Dermis microvascular lymphatic vessel endothelial cell (primary cell): ENCODE measurements at places on chromosomes 6 and 20. TPM values are rescaled to one million over a fixed set of nuclear protein-coding genes. Genes with fewer than 3 reads are reported as not detected.

GRCh38 chr6:163761481-163761880 is 347.0 kb downstream of the QKI start:
- DNase-seq, result no peak

- peak; percentile 94 for DNase-seq
These were observed 211.5 kb upstream of the FOXA2 start for GRCh38 chr20:22795871-22796270.

GRCh38 chr6:17679726-17680125 is 27.0 kb downstream of the NUP153 start:
- DNase-seq, result no peak

DNA sequence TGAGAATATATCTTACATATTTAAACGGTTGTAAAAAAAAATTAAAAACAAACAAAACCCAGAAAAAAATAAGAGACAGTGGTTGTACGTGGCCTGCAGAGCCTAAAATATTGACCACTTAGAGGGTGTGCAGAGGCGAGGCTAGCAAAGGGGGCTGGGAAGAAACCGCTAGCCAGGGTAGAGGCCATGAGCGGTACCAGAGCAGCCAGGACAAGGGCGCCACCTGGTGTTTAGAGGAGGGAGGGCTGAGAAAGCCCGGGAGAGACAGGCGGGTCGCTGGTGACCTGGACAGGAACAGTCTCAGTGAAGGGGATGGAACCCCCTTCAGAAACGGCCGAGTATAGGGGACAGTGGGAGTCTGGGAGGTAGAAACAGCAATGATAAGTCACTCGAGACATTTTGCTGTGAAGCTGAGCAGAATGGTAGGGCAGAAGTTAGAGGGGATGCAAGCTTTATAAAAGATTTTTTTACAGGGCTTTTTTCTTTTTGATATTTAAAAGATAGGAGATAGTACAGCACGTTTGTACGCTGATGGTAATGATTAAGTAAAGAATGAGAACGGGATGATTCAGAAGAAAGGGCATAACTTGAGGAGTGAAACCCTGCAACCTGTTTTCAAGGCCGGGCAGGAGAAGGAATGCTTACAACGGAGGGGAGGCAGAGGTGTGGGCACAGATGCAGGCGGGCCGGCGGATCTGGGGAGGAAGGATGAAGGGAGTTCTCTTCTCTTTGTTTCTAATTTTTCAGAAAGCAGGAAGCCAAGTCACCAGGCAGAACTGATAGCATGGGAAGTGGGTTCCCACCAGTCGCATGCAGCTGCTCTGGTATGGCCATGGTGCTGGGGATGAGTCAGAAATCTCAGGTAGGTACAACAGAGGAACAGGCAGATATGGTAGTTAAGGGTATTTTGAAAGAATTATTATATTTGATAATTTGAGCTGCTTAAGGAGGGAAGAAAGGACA is 76.2 kb downstream of the FAM229B start:
- DNase-seq, result peak; percentile 41

DNA sequence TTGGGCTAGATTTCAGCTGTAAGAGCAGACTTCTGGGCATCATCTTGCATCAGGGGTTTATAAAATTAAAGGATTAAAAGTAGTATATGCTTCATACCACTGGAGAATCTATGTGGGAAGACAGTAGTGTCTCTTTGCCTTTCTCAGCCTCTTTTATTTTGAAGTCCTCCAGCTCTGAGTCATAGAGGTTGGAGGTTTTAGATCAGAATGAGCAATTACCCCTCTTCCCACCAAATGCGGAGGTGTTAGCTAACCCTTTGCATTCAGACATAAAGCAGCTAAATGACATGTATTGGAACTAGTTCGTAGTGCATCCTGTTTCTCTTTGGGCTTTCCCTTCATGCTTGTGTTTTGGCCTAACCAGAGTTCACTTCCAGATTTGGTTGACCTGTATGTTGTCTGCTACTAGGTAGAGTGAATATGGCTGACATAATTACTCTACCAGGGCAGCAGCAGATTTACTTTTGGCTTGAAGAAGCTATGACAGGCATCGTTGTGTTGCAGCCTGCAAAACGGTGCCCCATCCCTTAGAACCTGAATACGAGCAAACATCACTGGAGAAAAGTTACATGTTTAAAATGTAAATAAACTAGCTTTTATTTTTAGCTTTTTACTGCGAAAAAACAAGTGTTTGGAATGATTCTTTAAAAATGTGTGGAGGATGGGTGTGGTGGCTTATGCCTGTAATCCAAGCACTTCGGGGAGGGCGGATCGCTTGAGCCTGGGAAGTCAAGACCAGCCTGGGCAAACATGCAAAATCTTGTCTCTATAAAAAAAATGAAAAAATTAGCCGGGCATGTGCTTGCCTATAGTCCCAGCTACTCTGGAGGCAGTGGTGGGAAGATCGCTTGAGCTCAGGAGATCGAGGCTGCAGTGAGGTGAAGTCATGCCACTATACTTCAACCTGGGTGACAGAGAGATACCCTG is 82.2 kb downstream of the MYO6 start:
- no peak for DNase-seq

GRCh38 chr6:22184371-22184770 is 112.5 kb downstream of the PRL start:
- no peak for DNase-seq

DNA sequence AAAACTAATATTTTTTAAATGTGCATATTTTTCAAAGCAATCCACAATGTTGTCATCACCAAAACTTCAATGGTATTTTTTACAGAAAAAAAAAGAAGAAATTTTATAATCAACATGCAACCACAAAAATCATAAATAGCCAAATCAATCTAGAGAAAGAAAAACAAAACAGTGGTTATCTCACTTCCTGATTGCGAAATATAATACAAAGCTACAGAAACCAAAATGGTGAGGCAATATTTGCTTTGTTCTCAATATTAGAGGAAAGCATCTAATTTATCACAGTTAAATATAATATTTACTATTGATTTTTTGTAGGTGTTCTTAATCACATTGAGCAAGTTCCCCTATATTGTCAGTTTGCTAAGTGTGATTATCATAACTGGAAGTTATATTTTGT is 720.7 kb upstream of the ADGRB3 start:
- DNase-seq, result no peak

DNA sequence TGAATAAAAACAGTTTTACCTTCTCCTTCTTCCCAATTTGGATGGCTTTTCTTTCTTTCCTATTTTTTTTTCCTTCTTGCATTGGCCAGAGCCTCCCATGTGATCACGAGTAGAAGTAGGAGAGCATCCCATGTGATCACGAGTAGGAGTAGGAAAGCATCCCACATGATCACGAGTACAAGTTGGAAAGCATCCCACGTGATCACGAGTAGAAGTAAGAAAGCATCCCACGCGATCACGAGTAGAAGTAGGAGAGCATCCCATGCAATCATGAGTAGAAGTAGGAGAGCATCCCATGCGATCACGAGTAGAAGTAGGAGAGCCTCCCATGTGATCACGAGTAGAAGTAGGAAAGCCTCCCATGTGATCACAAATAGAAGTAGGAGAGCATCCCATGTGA is 218.6 kb downstream of the DLL1 start:
- no peak for DNase-seq

DNA sequence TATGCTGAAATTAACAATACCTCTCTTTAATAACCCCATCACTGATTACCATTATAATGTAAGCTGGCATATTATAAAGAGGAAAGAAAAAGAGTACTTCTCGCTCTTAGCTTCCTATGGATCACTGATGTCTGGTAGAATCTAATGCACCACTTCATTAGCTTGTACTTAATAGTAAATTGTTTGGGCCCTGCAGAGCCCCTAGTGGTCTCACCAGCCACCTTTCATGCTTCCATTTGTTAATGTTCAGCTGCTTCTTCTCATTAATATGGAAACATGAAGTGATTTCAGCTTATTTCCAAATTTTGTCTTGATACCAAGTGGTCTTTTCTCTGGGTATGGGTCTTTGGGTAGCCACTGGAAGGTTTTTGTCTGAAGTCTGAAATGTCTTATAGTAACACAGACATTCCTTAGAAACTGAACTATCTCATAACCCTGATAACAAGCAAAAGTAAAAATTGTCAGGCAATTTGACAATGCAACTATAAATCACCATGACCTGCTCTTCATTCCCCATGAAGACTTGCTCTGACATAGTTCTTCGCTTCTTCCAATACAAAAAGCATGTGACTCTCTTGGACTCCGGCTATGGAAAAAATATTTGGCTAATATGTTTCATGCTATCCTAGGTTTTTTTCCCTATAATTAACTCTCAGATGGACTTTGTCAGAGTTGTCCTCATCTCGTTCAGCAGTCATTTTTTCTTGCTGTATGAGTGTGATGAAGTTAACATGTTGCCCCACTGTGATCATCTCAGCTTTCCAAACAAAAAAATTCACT is 395.8 kb upstream of the MARCKS start:
- DNase-seq, result peak; percentile 35

The PTCHD4 gene
- total RNA-seq, result 12.5 and 13.3 TPM in 2 replicates

The ZNF335 gene
- 6.0 and 9.0 TPM in 2 replicates for total RNA-seq

The HRH3 gene
- total RNA-seq, result not detected in 2 replicates

The C4B gene
- total RNA-seq, result 0.38 and 0.77 TPM in 2 replicates

The ADGRF4 gene
- total RNA-seq, result not detected in 2 replicates

The ANGPT4 gene
- not detected in 2 replicates for total RNA-seq

The MRPS18B gene
- 35.9 and 60.9 TPM in 2 replicates for total RNA-seq

The TSPO2 gene
- not detected in 2 replicates for total RNA-seq

The SUN5 gene
- total RNA-seq, result not detected in 2 replicates
